Fibroblast of villous mesenchyme (primary cell): ENCODE measurements at places on chromosomes 7 and 10. TPM values are rescaled to one million over a fixed set of nuclear protein-coding genes. Genes with fewer than 3 reads are reported as not detected.

DNA sequence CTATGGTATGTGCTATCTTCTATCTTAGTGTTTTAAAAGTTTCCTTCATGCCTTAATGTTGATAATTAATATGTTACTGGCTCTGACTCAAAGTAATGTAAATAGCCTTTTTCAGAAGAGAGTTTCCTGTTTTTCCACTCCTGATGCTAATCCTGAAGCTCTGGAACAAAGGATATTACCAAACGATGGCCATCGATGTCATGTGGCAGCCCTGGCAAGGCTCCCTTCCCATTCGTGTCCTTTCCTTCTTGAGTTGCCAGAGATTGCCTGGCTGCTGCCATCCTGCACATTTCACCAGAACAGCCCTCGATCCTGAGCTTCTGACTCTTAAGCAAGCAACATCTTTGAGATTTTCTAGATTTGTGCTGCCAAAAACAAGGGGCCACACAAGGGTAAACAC is 46.0 kb downstream of the RNF133 start:
- DNase-seq = no peak

DNA sequence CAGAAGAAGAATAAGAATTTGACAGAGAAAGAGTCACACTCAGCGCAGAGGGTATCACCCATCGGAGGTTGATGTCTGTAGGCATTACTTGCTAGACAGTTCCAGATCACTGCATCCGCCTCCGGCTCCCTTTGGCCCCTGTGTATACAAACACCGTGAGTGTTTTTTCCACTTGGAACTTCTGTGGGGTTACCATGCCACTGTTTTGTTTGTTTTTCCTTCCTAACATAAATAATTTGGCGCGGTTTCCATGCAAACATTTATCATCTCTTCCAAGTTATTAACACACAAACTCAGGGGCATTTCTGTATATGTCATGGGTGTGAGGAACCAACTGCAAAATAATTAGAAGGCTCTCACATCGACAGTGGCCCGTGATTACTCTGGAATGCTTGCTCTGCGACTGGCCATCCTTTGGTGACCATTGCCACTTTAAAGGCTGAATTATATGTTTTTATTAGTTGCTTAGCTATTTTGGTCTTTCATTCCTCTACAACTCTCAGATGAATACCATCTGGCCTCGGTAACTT is 612.2 kb upstream of the MKI67 start:
- DNase-seq = no peak

DNA sequence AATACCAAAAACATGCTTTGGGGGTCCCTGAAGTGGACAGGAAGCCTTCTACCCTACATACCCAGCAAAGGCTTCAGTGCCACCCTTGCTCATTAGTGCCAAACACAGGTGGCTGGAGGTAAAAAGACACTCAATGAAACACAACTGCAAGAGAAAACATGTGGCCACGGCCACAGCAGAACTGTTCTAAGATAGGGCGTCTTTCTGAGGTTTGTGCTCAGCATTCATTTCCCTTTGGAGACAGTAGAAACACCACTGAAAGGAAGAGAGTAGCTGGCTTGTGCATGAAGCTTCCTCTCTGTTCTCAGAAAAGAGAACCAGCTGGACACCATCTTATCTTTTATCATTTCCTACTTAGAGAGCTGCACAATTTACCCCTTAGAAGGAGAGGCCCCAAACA is 143.0 kb downstream of the PLXNA4 start:
- no peak for DNase-seq

DNA sequence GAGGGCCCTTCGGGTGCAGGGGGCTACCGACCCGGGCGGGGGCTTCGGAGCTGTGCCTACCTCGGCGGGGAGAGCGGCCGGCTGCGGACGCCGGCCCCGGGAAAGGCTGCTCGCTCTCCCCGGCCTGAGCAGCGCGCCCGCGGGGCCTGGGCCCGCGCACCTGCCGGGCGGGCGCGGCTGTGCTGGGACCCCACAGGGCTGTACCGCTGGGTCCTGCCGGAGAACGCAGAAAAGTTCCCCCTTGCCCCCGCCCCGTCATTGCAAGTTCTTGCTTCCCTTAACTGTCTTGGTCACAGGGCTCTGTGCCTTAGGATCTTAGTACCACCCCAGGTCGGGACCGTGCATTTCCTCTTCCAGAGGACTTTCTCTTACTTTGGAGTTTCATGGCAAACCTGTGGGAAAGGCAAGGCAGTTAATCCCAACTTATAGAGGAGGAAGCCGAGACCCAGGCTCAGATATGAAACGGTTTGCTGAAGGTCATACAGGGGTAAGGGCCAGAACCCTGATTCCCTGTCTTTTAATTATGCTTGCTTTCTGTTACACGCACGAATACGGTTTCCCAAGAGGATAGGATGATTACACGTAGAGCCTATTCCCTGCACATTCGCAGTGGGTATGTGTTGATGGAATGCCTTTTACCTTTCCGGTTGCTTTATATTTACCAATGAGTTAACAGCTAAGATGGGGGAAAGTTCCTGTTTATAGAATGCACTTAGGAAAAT is 652 bp downstream of the PCGF5 start:
- DNase-seq = peak; percentile 42

OR2A7 gene
- total RNA-seq = under 0.01 and 0.32 TPM in 2 replicates

ARF5 gene
- total RNA-seq = 75.6 and 83.1 TPM in 2 replicates

DNA sequence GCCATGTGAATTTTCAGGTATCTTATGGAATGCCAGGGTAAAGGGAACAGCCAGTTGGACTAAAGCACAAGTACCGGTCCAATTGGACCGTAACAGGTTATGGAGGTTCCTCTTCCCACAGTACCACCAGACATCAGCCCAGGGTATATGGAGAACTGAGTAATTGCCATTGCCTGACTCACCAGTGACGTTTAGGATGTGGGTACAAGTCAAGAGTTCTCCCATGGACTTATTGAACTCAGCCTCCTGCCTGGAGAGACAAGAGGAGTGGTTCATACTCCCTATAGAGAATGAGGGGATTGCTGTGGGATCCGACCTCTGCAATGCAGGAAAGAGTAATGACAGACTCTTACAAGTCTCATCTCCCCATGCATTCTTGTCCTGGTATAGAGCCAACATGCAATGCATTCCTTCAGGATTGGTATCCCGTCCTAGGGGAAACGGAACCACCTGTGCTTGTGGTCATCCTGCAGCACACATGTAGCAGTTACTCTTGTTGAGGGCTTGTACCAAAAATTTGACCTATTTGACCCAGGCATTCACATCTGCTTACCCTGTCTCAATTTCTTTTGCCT is 30.7 kb upstream of the ELOVL3 start:
- DNase-seq = no peak
